ENCODE measurements at places on chromosomes 7 and 10. TPM values are rescaled to one million over a fixed set of nuclear protein-coding genes. Genes with fewer than 3 reads are reported as not detected.

Gene FRAT1
- 26.5 TPM for total RNA-seq

Gene SAP25
- 33.1 TPM for total RNA-seq

Gene RNLS
- total RNA-seq, result 1.8 TPM

Gene NEUROG3
- total RNA-seq, result not detected

Gene SPDYE1
- total RNA-seq, result not detected

Gene CALHM1
- not detected for total RNA-seq

Gene CUZD1
- 0.73 TPM for total RNA-seq

Gene GOLGA7B
- 9.6 TPM for total RNA-seq

Gene MSMB
- not detected for total RNA-seq

Gene ACTR3C
- total RNA-seq, result 10.2 TPM

Gene ANKRD1
- total RNA-seq, result not detected

Gene DNAJC2
- total RNA-seq, result 65.3 TPM

Gene SCART1
- total RNA-seq, result 38.6 TPM
